ENCODE measurements at places on chromosomes 6 and 20. TPM values are rescaled to one million over a fixed set of nuclear protein-coding genes. Genes with fewer than 3 reads are reported as not detected.

- no peak for DNase-seq
These were observed 30.1 kb downstream of the SF3B5 start for GRCh38 chr6:144065213-144065660.

- DNase-seq: peak; percentile 43
These were observed 43.2 kb downstream of the PREP start for GRCh38 chr6:105359419-105360370.

DNA sequence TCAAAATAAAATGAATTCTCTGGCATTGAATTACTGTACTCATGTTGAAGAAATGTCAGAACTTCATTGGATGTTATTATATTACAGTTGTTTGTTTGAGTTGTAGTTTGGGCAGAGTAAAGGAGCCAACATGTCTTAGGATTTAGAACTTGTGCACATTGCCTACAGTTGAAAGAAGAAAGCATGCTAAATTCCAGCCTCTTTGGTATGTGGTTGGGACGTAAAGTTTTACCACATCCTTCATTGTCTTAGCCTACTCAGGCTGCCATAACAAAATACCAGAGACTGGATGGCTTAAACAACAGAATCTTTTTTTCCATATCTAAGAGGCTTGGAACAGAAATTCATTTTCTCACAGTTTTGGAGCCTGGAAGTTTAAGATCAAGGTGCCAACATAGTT is 42.4 kb downstream of the HFE start:
- DNase-seq: no peak

DNA sequence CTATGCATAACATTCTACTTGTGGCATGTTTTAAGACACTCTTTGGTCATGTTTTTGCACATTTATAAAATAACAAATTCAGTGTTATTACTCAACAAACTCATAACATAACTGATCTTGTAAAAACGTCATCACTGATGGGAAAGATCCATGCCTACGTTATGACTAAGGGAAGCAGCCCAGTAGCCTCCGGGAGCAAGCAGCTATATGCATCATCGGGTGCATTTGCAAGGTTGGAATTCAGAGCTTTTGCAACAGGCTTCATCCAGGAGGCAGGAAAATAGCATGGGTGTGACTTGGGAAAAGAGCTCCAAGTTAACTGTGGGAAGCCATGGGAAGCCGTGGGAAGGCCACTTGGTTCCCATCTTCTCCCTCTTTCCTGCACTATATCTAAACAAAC is 271.6 kb upstream of the SGK1 start:
- DNase-seq: no peak

DNA sequence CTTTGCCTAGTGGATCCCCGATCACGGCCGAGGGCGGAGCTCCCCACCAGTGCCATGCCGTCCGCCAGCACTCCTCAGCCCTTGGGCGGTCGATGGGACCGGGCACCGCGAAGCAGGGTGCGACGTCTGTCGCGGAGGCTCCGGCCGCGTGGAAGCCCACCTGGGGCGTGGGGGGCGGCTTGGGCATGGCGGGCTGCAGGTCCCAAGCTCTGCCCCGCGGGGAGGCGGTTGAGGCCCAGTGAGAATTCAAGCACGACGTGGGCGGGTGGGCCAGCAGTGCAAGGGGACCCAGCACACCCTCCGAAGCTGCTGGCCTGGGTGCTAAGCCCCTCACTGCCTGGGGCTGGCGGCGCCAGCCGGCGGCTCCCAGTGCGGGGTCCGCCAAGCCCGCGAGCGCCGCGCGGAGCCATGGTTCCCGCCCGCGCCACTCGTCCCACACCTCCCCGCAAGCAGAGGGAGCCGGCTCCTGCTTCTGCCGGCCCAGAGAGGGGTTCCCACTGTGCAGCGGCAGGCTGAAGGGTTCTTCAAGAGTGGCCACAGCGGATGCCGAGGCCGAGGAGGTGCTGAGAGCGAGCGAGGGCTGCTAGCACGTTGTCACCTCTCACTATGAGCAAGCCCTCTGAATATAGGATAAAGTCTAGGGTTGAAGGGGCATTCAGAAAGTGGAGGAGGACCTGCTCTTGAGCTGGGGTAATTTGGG is 128.6 kb downstream of the GRM4 start:
- DNase-seq: no peak

- no peak for DNase-seq
These were observed 63.7 kb downstream of the PHACTR2 start for GRCh38 chr6:143741480-143741879.

The C6orf15 gene
- not detected for total RNA-seq

- no peak for DNase-seq
These were observed 64.3 kb downstream of the ADTRP start for GRCh38 chr6:11714116-11714797.

DNA sequence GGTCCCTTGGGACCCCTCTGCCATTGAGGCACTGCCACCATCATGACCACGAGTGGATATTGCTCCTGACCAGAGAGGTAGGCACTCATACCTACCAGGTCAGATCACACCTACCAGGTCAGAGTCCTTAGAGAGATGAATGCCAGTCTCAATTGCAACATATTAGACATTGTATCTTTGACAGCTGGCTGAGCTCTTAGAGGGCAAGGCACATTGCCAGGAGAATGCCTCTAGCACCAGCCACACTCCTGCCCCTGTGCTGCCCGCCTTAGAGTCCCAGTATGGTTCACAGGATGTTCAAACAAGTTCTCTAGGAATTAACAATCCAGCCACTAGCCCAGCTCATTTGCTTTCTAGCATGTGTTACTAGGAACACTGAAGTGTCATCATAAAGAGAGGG is 65.9 kb downstream of the TMEM244 start:
- DNase-seq: no peak

DNA sequence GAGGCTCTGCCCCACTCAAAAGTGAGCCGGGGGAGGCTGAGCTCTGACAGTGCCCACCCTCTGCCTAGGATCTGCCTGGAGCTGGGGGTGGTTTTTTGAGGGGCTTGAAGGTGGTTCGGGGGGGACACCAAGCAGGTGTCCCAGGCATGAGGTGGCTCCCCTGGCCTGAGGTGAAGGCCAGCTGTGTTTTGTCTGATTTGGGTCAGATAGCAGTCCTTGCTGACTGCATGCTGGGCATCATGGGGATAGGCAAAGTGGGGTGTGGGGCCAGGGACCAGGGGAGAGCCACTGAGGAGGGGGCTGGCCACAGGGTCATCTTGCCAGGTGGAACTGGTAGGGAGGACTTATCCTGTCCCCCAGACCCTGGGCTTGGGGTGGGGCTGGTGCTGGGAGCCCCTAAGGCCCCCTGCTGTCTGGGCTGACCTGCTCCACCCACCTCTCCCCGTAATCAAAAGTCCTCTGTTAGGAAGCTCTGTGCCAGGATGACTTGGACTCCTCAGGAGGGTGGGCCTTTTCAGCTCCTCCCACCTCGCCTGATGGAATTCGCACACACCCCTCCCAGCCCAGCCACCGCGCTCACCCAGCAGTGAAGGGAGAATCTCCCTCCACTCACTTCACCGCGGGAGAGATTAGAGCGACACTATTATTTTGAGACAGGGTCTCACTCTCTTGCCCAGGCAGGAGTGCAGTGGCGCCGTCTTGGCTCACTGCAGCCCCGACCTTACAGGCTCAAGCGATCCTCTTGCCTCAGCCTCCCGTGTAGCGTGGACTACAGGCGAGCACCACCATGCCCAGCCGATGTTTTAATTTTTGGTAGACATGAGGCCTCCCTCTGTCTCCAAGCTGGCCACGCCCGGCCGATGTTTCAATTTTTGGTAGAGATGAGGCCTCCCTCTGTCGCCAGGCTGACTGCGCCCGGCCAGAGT is 1.5 kb upstream of the COL9A3 start:
- no peak for DNase-seq

DNA sequence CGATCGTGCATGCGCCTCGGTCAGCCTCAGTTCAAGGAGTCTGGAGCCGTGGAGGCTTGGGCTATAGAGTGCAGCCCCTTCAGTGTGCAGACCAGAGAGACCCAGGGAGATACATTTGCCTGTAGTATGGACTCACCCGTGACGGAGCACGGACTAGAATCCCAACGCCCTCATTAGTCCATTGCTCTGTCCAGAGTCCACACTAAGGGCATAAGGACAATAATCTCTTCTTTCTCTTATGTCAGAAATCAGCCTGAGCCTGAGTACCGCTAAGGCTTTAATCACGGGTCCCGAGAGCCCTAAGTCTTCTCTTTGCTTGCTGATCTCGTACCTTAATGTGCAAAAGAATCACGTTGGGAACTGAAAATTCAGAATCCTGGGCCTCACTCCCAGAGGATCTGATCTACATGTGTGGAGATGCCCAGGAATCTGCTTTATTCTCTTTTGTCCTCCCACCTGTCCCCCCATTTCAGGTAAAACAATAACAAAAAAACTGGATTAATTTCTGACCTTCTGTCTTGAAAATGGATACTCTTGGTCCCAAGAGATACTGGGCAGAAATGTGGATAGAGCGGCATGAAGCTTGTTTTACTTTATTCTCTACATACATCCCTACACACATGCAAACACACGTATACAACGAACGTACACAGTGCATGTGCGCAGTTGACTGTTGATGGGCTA is 671 bp downstream of the BPHL start:
- DNase-seq: no peak

- DNase-seq: no peak
These were observed 267.9 kb upstream of the PTCHD4 start for GRCh38 chr6:48378884-48379407.

- no peak for DNase-seq
These were observed 4.9 kb downstream of the BMP6 start for GRCh38 chr6:7730784-7731227.

GRCh38 chr6:95529762-95530161 is 47.6 kb upstream of the MANEA start:
- no peak for DNase-seq

- no peak for DNase-seq
These were observed 34.2 kb downstream of the RBM38 start for GRCh38 chr20:57425150-57426013.

GRCh38 chr6:32187009-32187709 is 2.8 kb downstream of the PBX2 start:
- DNase-seq: no peak

DNA sequence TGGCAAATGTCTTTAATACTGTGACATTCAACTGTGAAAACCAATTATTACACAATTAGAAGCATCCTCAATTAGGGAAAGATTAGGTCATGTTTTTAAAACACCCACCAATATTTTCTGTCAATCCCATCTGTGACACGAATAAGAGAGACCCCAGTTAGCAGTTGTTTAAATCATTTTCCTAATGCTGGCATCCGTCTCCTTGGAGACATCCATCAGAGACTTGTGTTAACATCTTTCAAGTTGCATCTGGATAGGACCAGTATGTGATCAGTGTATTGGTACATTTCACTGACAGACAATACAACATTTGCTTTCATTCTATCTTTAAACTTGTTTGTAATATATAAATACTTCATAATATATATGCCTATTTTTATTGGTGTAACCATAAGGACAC is 420.7 kb upstream of the RNF217 start:
- no peak for DNase-seq

GRCh38 chr6:4359108-4359730 is 223.8 kb upstream of the ECI2 start:
- no peak for DNase-seq

DNA sequence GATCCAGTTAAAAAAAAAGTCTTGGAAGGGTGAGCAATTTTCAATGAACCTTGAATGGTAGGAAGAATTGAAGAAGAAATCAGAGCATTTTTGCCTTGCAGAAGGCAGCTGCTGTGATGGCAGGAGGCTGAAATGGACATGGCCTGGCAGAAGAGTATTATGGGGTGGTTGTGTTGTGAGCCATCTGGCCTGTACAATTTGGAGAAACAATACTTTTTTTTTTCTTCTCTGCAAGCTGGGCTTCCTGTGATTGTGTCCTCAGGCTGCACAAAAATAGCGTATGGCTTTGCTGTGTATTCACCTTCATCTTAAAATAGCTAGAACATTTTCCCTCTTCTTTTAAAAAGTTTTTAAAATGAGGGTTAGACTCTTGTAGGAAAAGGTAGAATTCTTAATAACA is 21.4 kb downstream of the SYCP2L start:
- no peak for DNase-seq

GRCh38 chr6:36248980-36249379 is 20.9 kb upstream of the PNPLA1 start:
- DNase-seq: no peak

GRCh38 chr20:62850333-62850974 is 11.2 kb downstream of the TCFL5 start:
- DNase-seq: no peak

DNA sequence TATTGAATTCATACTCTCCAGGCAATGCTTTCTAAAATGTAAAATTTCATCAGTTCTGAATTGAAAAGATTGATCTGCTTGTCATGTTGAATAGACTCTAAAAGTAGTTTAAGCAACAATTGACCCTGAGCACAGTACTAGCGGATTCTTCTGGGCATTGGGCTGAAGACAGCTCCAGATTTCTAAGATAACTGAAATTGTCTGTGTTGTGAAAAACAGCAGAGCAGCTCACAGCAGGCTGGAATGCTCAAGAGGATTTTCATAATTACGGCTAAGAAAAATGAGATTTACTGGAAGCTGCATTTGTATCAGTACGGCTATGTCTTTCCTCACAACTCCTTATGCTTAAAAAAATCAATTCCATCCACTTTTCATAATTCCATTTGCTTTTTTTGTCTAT is 373.7 kb downstream of the HACE1 start:
- no peak for DNase-seq

- DNase-seq: no peak
These were observed 62.0 kb upstream of the PDE7B start for GRCh38 chr6:135789375-135790050.

DNA sequence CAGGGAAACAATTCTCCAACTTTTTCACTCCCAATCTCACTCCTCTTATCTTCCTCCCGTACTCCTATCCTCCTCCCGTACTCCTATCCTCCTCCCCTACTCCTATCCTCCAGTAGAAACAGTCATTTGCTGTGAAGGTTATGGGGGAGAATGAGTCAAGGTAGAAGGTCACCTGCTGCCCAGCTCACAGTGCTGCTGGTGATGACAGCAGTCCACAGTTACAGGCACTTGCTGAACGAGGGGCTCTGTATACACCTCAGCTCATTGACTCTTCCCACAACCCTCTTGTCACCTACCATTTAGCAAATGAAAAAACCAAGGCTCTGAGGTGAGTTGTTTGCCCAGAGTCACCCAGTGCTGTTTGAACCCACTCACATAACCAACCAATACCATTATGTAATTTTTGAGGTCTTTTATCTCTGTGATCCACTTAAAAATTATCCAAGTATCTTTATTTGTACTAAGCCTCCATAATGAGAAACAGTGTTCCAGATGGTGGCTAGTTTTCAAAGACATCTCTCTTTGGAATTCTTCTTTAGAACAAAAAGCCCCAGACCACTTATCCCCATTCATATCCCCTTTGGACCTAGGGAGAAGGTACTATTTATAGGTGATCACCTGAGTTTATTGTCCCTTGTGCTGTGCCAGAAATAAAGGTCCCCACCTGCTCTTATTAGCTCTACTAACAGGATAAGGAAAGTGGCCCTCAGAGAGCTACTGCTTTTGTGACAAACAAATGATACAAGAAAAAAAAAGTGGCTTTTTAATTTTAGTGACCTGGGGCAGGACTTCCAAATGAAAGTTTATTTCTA is 53.2 kb downstream of the PTPN1 start:
- DNase-seq: no peak

GRCh38 chr6:72418495-72418894 is 203.4 kb upstream of the KCNQ5 start:
- DNase-seq: no peak

- no peak for DNase-seq
These were observed 99.0 kb downstream of the CLIC5 start for GRCh38 chr6:45916692-45917091.

The SMIM28 gene
- not detected for total RNA-seq

The TBC1D22B gene
- total RNA-seq: 12.5 TPM

All from ureter (tissue), 1 donor.